NCI-H2081 (cell line): ENCODE measurements at places on chromosomes 6 and 20.

GRCh38 chr6:56359201-56359899 is 112.0 kb upstream of the COL21A1 start:
- DNase-seq, result peak; percentile 67

DNA sequence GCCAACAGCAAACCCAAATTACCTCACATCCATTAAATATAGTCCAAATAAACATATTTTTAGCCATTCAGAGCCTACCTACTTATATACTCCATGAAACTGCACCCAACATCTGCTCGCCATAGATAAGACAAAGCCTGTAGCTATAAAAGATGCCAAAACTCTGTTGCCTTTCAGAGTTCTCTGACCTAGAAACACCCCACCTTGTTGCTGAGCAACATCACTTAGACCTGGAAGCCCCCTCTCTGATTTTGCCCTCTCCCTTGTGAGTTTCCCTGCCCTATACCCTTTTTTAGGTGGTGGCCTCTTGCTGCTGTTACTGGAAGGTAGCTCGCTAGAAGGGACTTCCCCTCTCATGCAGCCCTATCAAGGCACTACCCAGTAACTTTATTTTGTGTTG is 27.7 kb upstream of the FBXL4 start:
- DNase-seq, result no peak

DNA sequence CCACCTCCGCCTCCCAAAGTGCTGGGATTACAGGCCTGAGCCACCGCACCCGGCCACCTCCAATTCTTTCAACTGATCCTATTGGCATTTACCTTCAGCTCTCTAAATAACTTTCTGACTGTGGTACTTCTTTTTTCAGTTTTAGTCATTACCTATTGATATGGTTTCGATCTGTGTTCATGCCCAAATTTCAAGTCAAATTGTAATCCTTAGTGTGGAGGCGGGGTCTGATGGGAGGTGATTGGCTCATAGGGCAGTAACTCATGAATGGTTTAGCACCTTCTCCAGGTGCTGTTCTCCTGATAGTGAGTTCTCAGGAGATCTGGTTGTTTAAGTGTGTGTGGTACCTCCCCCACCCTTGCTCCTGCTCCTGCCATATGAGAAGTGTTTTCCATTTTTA is 140.9 kb downstream of the LPA start:
- DNase-seq, result no peak

GRCh38 chr20:52191916-52192718 is 538 bp upstream of the ZFP64 start:
- peak; percentile 19 for DNase-seq

DNA sequence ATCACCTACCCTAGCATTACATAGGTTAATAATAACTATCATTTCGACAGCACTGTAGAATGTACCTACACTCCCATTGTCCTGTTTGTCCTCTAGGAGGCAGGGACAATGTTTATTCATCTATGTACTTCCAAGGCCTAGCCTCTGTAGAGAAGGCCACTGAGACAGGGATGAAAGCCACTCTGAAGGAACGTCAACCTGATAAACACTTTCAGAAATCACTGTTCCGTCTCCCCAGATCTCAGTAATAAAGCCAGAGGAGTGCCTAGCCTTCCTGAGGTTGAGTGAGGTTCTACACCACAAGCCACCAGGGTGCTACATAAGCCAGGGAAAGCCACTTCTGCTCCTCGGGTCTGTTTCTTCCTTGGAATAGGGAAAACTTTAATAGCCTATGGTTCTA is 44.8 kb downstream of the POPDC3 start:
- DNase-seq, result no peak
